ENCODE measurements at places on chromosomes 11 and 22. TPM values are rescaled to one million over a fixed set of nuclear protein-coding genes. Genes with fewer than 3 reads are reported as not detected.

CASP1 gene
- total RNA-seq = 44.0 TPM

OR51B4 gene
- not detected for total RNA-seq

OR2AG2 gene
- not detected for total RNA-seq

CBL gene
- 16.5 TPM for total RNA-seq

KCNJ1 gene
- total RNA-seq = not detected

KCNA4 gene
- total RNA-seq = not detected

Data from epithelial cell of alveolus of lung (primary cell).